Motor neuron (in vitro differentiated cells): ENCODE measurements at places on chromosomes 16 and 17. TPM values are rescaled to one million over a fixed set of nuclear protein-coding genes. Genes with fewer than 3 reads are reported as not detected.

Gene DRC3
- 5.6 and 6.3 TPM in 2 replicates for total RNA-seq

DNA sequence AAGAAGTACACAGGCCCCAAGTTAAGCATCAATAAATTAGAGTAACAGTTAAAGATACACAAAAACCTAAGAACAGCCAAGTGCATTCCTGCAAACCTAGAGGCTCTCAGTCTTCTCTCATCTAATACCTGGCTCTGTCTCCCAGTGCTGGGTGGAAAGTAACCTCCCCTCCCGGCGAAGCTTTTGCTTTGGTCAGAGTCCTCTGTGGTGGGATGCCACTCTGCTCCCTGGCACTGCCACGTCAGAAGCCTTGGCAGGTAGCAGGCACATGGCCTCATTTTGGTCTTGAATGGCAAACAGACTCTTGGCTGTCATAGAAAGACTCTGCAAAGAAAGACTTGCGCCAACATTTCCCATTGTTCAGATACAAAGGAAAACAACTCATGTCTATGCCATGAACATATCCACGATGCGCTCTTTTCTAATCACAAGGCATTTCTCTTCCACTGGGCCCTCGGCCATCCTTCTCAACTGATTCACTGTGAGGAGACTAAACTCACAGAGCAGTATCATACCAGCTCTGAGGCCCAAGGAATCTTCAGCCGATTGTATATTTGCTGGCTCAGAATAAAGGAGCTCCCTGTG, 21.2 kb downstream of the MTHFSD start:
- ATAC-seq = no peak

GRCh38 chr16:57999971-58000705, at the start of gene ZNF319:
TSS of gene ZNF319 (minus strand) at chr16:58000672. CDS start at chr16:57998265, 2,407 bp downstream.
- ATAC-seq = peak; percentile 45

DNA sequence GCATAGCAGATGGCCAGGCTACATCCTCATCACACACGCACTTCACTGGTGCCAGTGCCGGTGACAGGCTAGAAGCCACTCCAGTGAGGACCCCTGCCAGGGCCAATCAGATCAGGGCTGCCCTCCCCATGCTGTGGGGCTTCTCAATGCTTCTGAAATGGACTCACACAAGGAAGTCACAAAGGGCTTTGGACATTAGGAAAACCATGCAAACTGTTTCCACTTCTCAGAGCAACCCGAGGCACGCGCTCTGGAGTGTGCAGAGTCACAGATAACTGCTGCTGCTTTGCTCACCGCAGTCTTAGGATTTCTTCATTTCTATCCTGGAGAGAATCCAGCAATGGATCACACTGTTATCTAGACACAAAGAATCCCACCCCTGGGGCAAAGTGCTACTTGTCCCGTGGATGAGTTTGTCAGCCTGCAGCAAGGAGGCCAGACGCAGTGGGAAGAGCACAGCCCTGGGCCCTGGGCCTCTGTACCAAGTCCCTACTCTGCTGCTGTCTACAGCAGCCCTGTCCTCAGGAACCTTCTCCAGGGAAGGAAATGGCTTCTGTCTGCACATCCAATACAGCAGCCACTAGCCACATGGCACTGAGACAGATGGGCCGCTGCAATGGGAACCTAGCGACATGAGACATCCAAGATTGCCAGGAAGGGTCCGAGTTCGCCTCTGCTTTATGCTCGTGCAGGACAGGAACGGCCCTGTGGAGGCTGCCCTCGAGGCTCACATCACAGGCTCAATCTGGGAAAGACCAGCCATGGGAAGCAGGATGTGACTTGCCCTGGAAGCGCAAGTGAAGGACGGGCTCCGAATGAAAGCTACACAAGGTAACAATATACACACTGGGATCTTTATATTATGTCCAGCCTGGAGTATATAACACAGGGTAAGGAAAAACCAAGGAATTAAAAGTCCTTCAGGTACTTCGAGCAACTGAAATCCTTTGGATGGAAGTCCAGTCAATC, 169.3 kb downstream of the ZFHX3 start:
- ATAC-seq = no peak

DNA sequence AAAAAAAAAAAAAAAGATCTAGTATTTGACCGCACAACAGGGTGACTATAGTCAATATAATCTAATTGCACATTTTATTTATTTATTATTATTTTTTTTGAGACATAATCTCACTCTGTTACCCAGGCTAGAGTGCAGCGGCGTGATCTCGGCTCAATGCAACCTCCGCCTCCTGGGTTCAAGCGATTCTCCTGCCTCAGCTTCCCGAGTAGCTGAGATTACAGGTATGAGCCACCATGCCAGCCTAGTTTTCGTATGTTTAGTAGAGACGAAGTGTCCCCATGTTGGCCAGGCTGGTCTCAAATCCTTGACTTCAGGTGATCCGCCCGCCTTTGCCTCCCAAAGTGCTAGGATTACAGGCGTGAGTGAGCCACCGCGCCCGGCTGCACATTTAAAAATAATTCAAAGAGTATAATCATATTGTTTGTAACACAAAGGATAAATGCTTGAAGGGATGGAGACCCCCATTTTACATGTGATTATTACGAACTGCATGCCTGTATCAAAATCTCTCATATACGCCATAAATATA, 794 bp downstream of the ANKS3 start:
- no peak for ATAC-seq

Gene MYCBPAP
- 0.71 and 0.94 TPM in 2 replicates for total RNA-seq

GRCh38 chr16:63578791-63579190, 1542.6 kb upstream of the CDH8 start:
- ATAC-seq = no peak

Gene CCDC200
- 0.16 and 1.6 TPM in 2 replicates for total RNA-seq

DNA sequence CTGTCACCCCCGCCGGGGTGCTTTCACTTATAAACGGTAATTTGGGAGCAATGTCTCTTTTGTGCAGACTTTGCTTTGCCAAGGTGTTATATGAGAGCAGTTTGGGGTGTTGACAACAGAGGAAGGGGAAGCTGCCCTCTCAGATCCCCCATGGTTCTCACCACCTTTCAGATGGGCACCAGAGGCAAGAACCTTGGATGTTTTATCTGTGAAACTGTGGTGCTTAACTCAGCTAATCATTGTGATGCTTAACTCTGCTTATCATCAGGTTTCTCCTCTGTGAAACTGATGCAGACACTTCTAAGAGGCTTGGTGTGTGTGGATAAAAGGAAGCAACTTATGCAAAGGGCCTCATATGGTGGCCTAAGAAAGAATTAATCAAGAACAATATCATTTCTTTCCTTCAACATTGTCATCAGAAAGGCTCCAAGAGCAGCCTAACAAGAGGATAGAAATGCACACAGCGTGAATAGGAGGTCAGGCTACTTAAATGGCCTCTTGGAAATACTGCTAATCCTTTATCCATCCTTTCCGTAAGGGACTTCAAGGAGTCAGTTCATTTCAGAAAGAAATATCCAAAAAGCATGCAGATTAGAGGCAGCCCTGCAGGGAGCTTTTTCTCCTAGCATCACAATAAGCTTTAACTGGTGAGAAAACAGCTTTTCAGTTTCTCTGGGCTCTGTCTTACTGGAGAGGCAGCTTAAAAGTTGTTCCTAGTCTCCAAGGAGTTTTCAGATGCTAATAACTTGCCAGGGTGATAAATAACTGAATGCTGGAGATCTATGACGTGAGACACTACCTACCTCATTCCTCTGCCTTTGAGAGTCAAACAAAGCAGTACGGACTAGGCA, 55.1 kb upstream of the CLEC3A start:
- ATAC-seq = no peak

Gene CCL3
- total RNA-seq = 0.19 TPM in 1 of 2 replicates, not detected in the other

DNA sequence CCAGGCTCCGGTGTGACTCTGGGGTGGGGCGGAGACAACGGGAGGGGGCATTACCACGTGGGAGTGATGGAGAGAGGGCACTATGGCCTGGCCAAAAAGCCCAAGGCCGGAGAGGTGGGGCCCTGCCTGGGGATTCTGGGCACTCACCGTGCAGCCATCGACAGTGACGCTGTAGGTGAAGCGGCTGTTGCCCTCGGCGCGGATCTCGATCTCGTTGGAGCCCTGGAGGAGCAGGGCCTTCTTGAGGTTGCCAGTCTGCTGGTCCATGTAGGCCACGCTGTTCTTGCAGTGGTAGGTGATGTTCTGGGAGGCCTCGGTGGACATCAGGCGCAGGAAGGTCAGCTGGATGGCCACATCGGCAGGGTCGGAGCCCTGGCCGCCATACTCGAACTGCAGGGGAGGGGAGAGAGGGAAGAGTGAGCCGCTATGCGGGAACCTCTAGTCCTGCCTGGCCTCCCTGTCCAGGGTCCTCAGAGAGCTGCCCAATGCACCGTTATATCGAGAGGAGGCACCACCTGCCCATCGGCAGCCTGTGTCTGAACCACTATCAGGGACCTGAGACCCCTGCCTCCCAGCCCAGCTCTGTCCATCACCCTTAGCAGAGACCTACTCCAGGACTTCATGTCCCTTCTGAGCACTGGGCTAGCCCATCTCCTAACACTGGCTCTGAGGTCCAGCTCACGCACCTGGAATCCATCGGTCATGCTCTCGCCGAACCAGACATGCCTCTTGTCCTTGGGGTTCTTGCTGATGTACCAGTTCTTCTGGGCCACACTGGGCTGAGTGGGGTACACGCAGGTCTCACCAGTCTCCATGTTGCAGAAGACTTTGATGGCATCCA, 15.6 kb downstream of the COL1A1 start:
- ATAC-seq = no peak

Gene ABAT
- 105 and 114 TPM in 2 replicates for total RNA-seq

DNA sequence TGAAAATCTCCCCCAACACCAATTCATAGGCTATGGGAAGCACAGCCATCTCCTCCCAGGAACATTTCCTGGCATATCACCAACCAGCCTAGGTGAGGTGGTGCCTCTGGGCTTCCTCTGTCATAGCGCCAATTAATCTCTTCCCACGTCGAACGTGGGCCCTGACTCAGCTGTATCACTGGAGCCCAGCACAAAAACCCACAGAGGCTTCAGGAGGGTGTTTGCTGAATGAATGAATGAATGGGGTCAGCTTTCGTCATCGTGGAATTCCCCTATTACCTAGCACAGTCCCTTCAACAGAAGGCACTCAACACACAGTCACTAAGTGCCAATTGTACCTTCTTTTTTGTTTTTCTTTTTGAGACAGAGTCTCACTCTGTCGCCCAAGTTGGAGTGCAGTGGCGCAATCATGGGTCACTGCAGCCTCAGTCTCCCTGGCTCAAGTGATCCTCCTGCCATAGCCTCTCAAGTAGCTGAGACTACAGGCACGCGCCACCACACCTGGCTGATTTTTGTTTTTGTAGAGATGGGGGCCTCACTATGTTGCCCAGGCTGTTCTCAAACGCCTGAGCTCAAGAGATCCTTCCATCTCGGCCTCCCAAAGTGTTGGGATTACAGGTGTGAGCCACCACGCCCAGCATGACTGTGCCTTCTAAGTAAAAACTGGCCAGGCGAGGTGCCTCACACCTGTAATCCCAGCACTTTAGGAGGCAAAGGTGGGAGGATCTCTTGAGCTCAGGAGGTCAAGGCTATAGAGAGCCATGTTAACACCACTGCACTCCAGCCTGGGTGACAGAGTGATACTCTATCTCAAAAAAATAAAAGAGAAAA, 4.1 kb downstream of the ZNF688 start:
- no peak for ATAC-seq

GRCh38 chr17:80716986-80717719, 172.5 kb downstream of the RPTOR start:
- peak; percentile 44 for ATAC-seq

GRCh38 chr16:3732171-3732570, 14.8 kb upstream of the TRAP1 start:
- no peak for ATAC-seq

Gene ASPA
- 0.05 TPM in 2 replicates for total RNA-seq

DNA sequence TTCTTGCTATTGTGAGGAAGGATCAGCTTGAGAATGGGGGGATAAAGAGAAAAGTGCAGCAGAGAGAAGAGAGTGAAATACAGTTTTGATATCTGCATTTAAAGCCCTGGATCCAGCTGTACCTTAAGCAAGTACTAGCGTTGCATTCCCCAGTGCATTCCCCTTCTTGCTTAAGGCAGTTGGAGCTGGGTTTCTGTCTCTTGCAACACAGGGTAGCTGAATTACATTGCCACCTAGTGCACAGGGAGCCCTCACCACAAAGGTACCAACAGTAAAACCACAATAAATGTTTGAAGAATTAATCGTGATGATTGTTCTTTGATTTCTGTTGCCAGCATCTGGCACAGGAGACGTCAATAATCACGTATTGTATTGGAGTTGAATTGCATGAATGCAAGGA, 588.7 kb downstream of the RBFOX1 start:
- peak; percentile 81 for ATAC-seq

GRCh38 chr17:70190959-70191805, 21.9 kb downstream of the KCNJ2 start:
- ATAC-seq = no peak

DNA sequence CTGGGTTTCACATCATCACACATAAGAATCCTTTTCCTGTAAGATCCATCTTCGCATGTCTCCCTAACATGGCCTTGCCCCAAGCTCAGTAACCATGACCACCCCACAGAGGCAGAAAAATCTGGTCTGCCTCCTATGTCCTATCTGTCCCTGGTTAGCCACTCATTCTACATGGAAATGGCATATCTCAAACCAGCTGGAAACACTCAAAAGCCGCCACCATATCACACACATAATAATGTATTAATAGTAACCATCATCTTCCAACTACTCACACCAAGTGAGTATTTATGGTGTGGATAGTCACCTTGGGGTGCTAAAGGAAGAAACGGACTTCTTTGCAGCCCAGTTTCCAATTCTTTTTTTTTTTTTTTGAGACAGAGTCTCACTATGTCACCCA, 11.4 kb downstream of the FAM117A start:
- no peak for ATAC-seq

Gene PAQR4
- 21.5 and 23.0 TPM in 2 replicates for total RNA-seq

Gene MT1E
- total RNA-seq = 4.0 and 5.6 TPM in 2 replicates

DNA sequence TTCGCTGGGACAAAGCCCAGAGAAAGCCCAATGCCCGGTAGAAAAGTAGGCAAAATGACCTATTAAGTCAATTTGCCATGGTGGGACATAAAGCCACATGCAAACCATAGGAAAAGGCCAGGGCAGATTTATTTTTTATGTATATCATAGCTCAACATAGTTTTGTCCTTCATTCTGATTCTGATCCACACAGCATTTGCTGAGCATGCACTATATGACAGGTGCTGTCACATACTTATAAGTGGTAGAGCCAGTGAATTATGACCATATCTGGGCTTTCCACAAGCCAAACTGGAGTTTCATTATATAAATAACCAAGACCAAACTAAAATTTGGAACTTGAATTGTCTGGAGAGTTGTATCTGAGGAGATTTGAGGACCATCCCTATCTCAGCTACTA, 74.3 kb downstream of the CA10 start:
- ATAC-seq = no peak

Gene KIF2B
- total RNA-seq = 0.47 and 0.63 TPM in 2 replicates

DNA sequence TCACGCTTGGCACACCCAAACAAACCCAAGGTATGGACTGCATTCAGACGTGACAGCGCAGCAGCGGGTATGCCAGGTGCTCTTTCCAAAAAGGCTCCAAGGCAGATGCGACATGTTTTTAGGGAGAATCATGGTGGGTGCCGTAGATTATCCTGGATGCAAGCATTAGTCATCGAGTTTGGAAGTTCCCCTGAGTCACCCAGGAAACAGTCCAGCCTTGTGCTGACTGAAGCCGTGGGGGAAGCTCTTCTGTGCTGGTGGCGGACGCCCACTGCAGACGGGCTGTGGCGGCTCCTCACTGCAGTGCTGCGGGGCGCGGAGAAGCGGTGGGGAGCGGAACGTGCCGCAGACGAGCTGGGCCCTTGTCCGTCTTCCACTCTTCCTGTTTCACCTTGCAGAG, 13.9 kb downstream of the JPT2 start:
- no peak for ATAC-seq

GRCh38 chr17:74424657-74425056, 7.2 kb upstream of the GPRC5C start:
- ATAC-seq = peak; percentile 31

- no peak for ATAC-seq
Observed at GRCh38 chr17:7755095-7755890, 37.7 kb downstream of the DNAH2 start.

Gene SLC22A31
- total RNA-seq = not detected in 2 replicates

Gene MMP15
- total RNA-seq = 13.8 and 15.3 TPM in 2 replicates
